ENCODE measurements at places on chromosomes 12 and 14.

- no peak for DNase-seq
Observed at GRCh38 chr14:93103392-93104080, 12.2 kb downstream of the ITPK1 start.

DNA sequence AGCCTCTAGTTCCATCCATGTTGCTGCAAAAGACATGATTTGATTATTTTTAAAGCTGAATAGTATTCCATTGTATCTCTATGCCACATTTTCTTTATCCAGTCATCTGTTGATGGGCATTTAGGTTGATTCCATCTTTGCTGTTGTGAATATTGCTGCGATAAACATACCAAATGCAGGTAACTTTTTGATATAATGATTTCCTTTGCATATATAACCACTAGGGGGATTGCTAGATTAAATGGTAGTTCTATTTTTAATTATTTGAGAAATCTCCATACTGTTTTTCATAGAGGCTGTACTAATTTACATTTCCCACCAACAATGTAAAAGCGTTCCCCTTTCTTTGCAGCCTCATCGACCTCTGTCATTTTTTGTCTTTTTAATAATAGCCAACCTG is 342.5 kb downstream of the MDGA2 start:
- DNase-seq = no peak

GRCh38 chr12:77166696-77167095 is 101.3 kb upstream of the E2F7 start:
- no peak for DNase-seq

DNA sequence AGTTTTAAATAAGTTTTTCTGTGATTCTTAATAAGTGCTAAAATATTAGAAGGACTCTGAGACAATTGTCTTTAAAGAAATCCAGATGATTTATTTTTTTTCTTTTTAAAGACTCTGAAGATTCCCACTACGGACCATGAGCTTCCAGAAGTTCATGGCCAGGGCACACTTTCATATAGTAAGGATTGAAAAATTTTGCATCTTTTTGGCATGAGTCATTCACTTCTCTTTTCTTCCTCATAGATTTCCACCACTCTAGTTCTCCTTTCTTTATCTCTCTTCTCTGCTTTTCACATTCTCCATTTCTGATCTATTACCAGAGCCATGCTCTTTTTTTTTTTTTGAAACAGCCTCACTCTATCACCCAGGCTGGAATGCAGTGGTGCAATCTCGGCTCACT is 385.8 kb downstream of the FLRT2 start:
- no peak for DNase-seq

DNA sequence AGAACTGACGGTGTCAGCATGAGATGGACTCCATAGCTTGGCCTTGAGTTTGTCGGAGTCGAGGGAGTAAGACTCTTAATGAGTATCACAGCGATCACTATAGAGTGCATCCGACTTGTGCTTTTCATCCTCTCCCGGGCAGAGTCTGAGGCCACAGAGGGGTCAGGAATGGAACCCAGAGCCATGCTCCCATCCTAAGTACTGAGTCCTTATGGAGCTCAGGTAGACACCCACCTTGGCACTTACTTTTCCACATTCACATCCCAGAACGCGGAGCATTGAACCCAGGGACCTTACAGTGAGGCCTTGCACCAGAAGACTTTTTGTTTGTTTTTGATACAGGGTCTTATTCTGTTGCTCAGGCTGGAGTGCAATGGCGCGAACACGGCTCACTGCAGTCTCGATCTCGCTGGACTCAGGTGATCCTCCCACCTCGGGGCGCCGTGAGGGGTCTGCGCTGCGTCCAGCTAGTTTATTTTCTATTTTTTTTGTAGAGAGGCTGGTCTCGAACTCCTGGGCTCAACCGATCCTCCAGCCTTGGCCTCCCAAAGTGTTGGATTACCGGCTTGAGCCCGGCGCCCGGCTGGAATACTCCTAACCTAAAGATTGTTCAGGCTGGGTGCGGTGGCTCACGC is 719 bp upstream of the SRSF9 start:
- no peak for DNase-seq

GRCh38 chr14:73741386-73741875 is 27.2 kb upstream of the PNMA1 start:
- no peak for DNase-seq

- DNase-seq = no peak
Observed at GRCh38 chr12:84874125-84874824, 38.3 kb downstream of the SLC6A15 start.

DNA sequence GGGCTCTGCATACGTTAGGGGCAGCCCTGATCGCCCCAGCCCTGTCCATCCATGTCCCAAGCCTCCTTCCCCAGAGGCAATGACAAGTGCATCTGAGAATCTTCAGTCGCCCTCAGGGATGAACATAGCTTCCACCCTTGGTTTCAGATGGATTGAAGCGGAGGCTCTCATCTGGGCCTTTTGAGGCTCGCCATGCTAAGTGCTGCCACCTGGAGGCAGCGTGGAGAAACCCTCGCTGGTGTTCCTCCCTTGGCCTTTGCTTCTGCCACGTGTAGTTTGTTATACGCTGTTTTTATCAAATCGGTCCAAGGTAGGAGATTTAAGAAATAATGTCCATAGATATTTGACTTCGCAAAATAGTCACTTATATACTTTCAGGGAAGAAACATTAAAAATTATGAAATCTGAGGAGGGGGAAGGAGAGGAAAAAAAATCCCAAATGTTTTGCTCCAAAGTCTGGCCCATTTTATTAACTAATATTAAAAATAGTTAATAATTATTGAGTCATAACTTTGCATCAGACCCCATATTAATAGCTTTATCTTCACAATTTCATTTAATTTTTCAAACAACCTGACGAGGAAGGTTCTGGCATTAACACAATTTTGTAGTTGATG is 28.8 kb upstream of the LRRC10 start:
- DNase-seq = peak; percentile 71

DNA sequence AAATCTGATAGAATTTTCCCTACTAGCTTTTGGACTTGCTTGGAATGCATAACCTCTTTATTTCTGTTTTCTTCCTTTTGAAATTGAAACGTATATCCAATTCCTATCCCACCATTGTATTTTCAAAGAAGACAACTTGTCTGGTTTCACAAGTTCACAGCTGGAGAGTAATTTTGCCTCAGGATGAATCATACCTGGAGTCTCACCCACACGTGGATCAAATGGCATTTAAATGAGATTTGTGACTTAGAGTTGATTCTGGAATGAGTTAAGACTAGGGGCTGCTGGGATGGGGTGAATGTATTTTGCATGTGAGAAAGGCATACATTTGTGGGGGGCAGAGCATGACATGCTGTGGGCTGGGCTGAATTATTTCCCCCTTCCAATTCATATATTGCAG is 516.5 kb upstream of the MGAT4C start:
- no peak for DNase-seq

GRCh38 chr12:46419675-46420074 is 47.1 kb upstream of the SLC38A2 start:
- DNase-seq = no peak

DNA sequence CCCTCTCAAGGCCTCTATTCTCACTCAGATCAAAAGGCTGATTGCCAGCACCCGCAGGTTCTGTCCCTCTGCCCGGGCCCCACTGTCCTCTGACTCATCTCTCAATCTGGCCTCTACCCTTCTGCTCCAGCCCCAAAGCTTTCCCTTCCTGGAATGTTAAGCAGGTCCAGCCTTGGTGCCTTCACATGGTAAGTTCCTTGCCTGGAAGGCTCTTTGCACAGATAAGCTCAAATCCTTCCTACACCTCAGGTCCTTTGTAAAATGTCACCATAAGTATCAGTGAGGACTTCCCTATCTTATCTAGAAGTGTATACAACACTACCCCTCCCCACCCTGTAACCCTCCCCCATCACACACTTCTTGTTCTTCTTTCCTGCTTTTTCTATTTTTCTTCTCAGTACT is 22.2 kb downstream of the LPCAT3 start:
- no peak for DNase-seq

DNA sequence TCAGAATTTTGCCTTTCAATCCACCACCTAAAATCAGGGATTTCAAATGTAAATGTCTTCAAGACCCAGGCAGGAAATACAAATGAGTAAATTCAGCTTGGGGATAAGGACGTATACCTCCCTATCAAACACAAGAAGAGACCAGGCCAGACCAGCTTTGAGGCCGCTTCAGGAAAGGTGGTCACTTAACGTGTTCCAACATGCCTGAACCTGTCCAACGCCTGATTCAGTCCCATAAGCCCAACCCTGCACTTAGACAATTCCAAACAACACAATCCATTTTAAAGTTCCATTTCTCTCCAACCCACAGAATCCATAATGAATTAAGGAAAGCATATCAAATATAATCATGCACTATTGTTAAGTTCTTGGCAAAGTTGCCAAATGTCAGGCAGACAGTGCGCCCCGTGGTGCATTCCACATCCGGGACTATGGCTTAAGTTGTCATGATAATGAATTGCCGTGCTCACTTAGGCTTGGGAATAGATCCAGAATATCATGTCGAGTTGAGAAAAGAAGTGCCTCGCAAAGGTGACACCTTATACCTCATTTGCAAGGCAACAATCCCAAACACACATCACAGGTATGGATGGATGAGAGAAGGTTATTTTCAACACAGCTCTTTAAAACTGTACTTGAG is 35.5 kb downstream of the CCDC60 start:
- no peak for DNase-seq

- no peak for DNase-seq
Observed at GRCh38 chr12:95608252-95609033, 57.2 kb upstream of the USP44 start.

DNA sequence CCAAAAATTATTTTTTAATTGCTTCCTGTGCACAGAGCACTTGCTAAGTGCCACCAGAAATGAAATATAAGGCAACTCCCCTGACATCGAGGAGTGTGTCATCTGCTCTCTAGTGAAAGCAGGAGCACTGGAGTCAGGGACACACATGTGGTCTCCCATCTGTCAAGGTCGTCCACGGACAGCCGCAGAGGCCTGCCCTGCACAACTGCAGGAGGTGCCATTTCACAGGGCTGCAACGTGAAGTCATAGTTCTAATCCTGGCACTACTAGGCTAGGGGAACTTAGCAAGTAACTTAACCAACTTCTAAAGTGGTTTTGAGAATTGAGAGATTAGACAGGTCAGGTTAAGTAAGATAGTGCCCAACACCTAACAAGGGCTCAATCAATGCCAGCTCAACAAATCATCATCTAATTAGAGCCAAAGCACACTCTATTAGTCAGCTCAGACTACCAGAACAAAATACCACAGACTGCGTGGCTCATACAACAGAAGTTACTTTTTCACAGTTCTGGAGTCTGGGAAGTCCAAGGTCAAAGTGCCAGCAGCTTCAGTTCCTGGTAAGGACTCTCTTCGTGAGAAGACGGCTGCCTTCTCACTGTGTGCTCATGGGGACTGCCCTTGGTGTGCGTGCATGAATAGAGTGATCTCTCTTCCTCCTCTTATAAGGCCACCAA is 30.7 kb downstream of the FOXN3 start:
- DNase-seq = peak; percentile 37

GRCh38 chr12:120994589-120995337 is 16.4 kb downstream of the HNF1A start:
- DNase-seq = no peak

DNA sequence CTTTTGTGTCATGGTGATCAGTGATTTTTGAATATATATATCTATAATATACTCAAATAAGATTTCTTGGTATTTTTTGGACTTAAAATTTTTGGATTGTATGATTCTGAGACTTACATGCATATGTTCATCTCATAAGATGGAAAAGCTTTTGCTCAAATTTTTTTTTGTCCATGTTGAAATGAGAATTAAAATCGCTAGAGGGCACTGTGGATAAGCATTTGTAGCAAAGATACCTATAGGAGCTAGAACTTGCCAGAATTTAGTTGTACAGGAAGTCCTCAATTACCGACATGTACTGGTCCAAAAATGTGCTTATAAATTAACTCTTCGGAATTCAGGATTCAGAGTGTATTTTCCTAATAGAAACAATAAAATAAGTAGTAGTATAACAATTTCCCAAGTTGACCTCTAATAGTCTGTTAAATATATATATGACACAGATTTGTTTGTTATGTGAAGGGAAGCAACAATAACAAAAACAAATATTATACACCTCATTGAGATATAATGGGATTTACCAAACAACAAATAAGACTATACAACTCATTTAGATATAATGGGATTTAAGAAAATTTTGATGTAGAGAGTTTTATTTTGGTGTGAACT is 179.6 kb downstream of the TMEM117 start:
- no peak for DNase-seq

- no peak for DNase-seq
Observed at GRCh38 chr14:56338674-56339073, 220.5 kb downstream of the PELI2 start.

GRCh38 chr14:56241461-56241860 is 123.2 kb downstream of the PELI2 start:
- no peak for DNase-seq

Data from sciatic nerve (tissue), 2 donors.